ENCODE measurements at places on chromosomes 3 and 15.
A peak's percentile ranks its signal among the peaks of the same experiment; 100 is the strongest.

DNA sequence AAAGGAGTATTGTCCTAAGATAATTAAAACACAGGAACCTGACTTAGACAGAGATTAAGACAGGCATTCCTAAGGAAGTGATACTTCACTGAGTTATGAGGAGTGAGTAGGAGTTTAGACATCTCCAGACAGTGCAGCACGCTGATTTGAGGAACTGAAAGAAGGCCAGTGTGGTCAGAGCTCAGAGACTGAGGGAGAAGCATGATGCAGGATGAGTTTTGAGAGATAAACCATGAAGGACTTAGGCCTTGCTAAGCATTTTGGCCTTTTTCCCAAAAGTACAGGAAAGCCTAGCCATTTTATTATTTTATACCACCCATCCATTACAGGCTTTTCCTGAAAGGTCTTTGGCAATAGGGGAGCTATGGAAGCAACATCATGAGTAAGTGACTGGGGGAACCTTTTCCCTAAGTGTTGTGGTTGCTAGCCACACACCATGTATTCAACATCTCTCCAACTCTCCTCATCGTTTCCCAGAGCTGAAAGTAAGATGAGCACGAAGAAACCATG lies 375.6 kb upstream of the TPRG1 start:
- peak; percentile 95 for DNase-seq

GRCh38 chr3:70393881-70394612 lies 81.6 kb upstream of the MDFIC2 start:
- DNase-seq, result no peak

DNA sequence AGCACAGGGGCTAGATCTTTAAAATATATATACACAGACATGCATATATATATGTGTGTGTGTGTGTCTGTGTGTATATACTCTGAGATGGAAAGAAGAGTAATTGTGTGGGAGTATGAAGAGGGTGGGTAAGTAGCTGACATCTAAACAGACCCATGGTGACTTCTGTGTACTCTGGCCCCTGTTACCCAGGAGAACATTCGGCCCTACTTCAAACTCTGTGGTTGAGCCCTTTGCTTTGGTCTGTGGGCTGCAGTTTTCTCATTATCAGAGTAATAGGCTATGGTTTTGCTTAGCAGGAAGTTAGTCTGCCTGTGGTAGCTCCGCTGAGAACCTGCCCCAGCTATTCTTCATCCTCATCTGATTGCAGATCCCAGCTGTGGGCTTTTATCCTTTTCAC lies 141.4 kb downstream of the RBPMS2 start:
- no peak for DNase-seq

DNA sequence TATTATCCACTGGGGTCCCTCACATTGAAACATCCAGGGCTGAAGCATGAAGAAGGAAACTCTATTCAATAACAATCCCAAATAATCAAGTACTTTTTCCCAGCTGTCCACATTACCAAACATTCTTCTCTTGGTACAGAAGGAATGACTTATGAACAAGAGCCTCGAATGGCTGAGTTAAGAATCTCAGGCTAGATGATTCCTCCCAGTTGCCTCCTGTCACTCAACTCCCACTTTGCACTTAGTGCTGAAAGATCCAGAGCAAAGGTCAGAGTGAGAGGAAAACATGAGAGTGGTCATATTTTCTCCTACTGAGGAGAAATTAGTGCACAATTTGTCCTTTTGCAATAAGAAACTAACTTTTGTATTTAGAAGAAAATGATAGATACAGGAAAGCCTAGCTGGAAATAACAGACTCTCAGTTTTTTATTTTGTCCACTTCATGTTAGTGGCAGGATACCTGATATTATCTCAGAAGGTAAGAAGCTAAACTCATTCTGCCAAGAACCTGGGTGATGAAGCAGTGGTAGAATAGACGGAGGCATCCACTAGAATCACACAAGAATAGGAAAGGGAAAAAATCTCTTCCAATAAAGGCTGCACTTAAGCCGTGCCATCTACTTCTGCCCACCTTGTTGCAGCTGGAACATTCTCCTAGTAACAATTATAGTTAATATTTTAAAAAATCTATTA lies 46.2 kb downstream of the GADL1 start:
- no peak for DNase-seq

GRCh38 chr3:73622091-73622805 lies 2.5 kb downstream of the PDZRN3 start:
- DNase-seq, result no peak
